NCI-H1436 treated with DMSO at 0.1 percent for 48 hours (cell line): ENCODE measurements at places on chromosomes 13 and 19.

GRCh38 chr19:1214862-1215731 is 9.5 kb downstream of the STK11 start:
- DNase-seq: no peak

- DNase-seq: no peak
Measured at GRCh38 chr19:55304279-55304978, 20.6 kb downstream of the BRSK1 start.

DNA sequence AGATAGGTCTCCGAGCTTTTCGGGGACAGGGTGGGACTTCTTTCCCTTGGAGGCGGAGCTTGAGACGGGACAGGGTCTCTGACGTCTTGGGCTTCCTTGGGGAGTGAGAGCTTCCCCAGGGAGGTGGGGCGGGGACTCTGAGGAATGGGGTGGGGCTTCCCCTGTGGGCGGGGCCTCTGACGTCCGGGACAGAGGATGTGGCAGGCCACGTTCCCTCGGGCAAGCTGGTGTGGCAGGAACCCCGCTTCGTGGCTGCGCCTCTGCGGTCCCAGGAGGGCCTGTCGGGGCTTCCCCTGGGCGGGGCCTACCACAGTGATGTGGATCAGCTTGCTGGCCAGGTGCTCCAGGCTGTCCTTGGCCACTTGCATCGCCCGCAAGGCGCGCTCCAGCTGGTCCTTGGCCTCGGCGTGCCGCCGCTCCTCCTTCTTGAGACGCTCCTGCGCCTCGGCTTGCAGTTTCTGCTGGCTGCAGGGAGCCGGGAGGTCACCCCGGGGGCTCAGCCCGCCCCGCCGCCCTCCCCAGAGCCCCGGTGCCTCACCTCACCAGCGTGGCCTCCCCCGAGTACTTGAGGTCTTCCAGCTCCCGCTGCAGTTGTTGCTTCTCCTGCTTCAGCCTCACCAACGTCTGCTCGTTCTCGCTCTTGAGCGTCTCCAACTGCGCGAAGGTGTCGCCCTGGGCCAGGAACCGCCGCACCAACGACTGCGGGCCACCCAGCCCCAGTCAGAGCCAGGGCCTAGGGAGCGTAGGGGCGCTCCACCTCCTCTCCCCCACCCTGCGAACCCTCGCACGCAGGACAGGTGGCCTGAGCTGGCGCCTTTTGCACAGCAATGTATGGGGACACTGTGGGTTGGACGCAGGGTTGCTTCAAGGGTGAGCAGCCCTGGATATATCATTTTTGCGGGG is 3.3 kb upstream of the RGL3 start:
- no peak for DNase-seq

GRCh38 chr19:20334760-20335159 is 167.7 kb downstream of the ZNF486 start:
- DNase-seq: no peak

DNA sequence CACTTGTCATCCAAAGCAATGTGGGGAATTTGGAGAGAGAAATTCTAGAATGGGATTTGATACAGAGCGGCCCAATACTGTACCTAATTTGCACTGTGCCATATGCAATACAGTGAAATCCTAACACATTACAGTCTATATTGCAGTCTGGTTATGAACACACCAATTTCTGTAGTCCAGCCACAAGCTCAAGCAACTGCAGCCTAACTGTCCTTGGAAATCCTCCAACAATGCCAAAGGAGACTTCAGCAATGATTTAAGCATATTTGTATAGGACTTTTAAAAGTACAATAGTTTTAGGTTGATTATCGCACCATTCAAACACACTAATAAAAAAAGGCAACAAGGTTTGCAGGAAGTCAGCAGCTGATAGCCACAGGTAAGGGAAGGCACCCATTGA is 17.3 kb downstream of the DIAPH3 start:
- no peak for DNase-seq

DNA sequence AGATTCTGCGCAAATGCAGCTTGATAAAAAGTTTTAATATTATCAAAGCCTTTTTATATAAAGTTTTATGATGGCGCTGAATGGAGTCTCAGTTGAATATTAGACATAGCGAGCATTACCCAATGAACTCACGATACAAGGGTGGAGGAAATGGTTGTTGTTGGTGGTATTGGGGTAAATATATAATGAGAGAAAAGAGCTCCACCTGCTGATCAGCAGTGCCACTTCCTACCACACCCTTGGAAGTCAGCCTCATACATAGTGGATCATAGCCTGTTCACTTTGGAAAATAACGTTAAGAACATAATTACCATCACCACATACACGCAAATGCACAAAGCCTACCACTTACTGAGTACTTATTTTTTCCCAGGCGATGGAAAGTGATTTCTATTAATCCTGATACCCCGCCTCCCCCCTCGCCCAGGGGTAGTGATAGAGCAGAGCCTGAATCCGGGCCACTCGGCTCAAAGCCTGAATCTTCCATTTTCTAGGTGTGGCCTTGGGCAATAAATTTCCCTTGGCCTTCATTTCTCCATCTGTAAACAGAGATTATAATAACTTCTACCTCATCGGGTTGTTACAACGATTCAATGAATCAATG is 358.3 kb downstream of the KLF5 start:
- no peak for DNase-seq

DNA sequence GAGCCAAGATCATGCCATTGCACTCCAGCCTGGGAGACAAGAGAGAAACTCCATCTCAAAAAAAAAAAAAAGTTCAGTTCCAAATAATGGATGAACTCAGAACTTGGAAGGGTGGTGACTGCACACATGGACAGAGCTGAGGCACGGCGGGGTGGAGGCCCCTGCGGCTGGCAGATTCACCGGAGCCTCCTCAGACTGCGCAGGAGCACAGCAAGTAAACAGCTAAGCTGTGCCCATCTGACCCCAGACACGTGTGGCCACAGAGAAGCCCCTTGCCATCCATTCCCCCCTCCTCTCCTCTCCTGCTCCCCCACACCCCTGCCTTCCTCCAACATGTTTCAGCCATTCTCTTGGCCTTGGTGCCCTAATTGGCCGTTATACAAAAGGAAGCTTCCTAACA is 15.6 kb upstream of the PROZ start:
- no peak for DNase-seq

GRCh38 chr13:103757361-103757760 is 691.1 kb upstream of the SLC10A2 start:
- DNase-seq: no peak

- no peak for DNase-seq
Measured at GRCh38 chr19:33841685-33842084, 45.0 kb downstream of the KCTD15 start.
